Natural killer cell treated with Interleukin-12 subunit alpha and Interleukin-12 subunit beta and Interleukin-15 and Interleukin-18, amount 100 ng/mL, for 72 hours (primary cell): ENCODE measurements at places on chromosomes 4 and X.

DNA sequence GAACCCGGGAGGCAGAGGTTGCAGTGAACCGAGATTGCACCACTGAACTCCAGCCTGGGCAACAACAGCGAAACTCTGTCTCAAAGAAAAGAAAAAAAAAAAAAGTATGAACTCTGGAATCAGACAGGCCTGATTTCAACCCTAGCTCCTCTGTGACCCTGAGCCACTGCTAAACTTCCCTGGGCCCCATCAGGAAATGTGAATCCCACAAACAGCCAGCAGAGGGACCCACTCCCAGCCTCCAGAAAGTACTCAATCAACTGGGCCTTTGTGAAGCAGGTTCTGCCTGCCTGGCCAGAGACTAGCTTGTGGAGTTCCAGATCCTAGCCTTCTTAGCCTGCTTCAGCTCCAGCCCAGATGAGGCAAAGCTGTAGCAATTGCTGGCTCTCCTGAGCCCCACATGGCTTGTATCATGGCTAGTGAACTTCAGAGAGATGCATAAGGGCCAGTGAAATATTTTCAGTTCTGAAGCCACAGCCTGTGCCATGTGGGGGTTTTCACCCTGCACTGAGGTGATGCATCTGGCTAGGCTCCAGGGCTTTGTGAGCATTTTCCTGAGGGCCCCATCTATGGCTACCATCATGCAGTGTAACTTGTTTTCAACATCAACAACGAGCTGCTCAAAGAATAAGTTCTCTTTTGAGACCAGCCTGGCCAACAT, 7.2 kb upstream of the IDS start:
- H3K27ac ChIP-seq, result peak overlapping the region; percentile 44
- DNase-seq, result no peak
- no peak overlapping the region for H3K4me3 ChIP-seq
- no peaks in the 10 kb centered on the region for H3K36me3 ChIP-seq

DNA sequence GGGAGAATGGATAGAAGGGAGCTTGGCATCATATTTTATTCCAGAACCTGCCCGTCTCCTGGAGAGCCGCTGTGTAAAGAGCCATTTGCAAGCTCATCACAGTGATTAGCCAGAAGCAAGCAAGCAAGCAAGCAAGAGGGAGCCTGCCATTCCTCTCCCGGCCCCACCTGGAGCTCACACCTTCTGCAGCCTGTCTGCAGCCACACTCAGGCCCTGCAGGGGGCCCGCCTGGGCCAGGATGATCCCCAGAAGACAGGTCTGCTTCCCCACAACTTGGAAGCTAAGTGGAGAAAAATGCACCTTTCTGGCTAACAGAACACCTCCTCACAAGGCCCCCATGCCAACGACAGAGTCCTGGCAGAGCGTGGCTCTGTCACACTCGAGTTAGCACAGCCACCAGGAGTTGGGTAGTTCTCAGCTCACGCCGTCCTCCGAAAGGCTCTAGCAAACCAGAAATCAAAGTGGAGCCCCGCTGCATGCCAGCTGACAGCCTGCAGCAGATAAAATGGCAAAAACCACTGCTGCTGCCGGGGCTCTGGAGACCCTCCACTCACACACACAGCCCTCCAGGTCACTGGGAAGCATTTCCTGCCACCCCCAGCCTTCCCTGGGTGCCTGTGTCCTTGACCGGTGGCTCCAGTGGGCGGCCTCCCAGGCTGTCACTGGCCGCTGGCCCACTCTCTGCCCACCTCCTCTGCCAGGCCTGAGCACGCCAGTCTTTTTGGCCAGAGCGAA, 54.9 kb downstream of the DCTD start:
- no peak overlapping the region for H3K4me3 ChIP-seq
- H3K4me1 ChIP-seq, result no peaks in the 10 kb centered on the region
- no peaks in the 10 kb centered on the region for H3K36me3 ChIP-seq
- no peak overlapping the region for H3K27ac ChIP-seq
- DNase-seq, result no peak

GRCh38 chr4:82611527-82611926, 49.7 kb upstream of the TMEM150C start:
- H3K4me3 ChIP-seq, result no peak overlapping the region
- no peaks in the 10 kb centered on the region for H3K36me3 ChIP-seq
- no peak for DNase-seq
- H3K4me1 ChIP-seq, result no peaks in the 10 kb centered on the region

- H3K4me1 ChIP-seq, result peaks cover 16% of the 10 kb centered on the region
- H3K27me3 ChIP-seq, result no peaks in the 10 kb centered on the region
- peak overlapping the region; percentile 76 for H3K27ac ChIP-seq
- peak overlapping the region; percentile 22 for H3K4me3 ChIP-seq
- peaks cover 4% of the 10 kb centered on the region for H3K36me3 ChIP-seq
- DNase-seq, result no peak
These were observed 48.0 kb upstream of the MAP3K15 start for GRCh38 chrX:19563327-19563726.

- DNase-seq, result no peak
- peaks cover 19% of the 10 kb centered on the region for H3K36me3 ChIP-seq
- H3K4me1 ChIP-seq, result no peaks in the 10 kb centered on the region
- H3K27ac ChIP-seq, result no peak overlapping the region
- no peak overlapping the region for H3K4me3 ChIP-seq
These were observed 40.4 kb upstream of the PCDH18 start for GRCh38 chr4:137572647-137573046.

DNA sequence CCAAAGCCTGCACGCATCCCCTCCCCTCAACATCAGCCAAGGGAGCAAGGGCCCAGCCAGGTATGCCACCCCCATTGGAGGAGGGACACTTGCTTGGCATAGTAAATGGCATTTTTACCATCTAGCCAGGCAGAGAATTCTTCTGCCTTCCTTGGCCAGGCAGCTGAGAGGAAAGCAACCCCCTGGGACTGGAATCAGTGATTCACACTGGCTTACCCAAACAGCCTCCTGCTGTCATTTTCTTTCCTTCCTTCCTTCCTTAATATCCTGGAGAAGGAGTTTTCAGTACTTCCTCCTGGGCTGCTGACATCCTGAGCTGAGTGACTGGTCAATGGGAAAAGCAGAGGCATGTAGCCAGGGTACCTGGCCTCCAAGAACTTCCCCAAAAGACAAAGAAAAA, 28.6 kb upstream of the KIAA1210 start:
- no peak overlapping the region for H3K4me3 ChIP-seq
- H3K27me3 ChIP-seq, result peaks cover 11% of the 10 kb centered on the region
- no peak overlapping the region for H3K27ac ChIP-seq
- H3K36me3 ChIP-seq, result no peaks in the 10 kb centered on the region
- no peaks in the 10 kb centered on the region for H3K4me1 ChIP-seq

GRCh38 chr4:100289946-100290345, 99.7 kb upstream of the DDIT4L start:
- H3K27ac ChIP-seq, result no peak overlapping the region
- H3K27me3 ChIP-seq, result peaks cover 10% of the 10 kb centered on the region
- H3K36me3 ChIP-seq, result no peaks in the 10 kb centered on the region
